ENCODE measurements at places on chromosomes 12 and 14.

GRCh38 chr12:101231636-101232035 is 21.6 kb upstream of the SLC5A8 start:
- no peak for DNase-seq

DNA sequence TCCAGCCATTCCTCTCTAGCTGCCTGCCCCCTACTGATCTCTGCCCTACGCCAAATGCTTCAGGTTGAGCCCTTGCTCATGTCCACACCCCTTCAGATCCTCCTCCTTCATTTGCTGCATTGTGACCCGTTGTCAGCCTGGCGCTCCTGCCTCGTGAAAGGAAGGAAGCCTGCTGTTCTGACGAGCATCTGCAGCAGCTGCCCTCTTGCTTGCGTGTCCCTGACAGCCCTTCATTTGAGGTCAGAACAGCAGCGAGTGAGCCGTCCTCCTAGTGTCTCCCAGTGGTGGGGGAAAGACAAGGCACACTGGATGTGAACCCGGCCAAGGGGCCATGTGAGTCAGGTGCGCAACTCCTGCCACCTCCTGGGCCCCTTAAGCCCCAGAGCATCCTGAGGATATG is 3.0 kb upstream of the PIANP start:
- DNase-seq = no peak

DNA sequence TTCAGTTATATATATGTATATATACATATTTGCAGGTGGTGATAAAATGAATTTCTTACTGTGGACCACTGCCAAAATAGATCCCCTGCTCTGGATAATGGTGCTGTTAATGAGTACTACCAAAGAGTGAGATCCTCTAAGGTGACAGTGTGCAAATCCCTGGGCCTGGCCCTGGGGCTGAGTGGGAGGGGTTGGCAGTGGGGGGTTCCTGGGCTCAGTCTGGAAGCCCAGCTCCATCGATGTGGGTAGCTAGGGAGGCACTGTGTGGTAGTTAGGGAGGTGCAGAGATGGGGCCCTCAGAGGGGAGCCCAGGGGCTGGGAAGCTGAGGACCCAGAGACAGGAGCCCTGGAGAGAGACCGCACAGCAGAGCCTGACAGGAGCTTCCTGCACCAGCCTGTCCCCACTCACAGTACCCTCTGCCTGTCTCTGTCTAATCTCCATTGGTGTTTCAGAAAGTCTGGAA is 9.1 kb downstream of the KRT8 start:
- no peak for DNase-seq

GRCh38 chr12:68235576-68235975 is 10.0 kb upstream of the IL26 start:
- no peak for DNase-seq

DNA sequence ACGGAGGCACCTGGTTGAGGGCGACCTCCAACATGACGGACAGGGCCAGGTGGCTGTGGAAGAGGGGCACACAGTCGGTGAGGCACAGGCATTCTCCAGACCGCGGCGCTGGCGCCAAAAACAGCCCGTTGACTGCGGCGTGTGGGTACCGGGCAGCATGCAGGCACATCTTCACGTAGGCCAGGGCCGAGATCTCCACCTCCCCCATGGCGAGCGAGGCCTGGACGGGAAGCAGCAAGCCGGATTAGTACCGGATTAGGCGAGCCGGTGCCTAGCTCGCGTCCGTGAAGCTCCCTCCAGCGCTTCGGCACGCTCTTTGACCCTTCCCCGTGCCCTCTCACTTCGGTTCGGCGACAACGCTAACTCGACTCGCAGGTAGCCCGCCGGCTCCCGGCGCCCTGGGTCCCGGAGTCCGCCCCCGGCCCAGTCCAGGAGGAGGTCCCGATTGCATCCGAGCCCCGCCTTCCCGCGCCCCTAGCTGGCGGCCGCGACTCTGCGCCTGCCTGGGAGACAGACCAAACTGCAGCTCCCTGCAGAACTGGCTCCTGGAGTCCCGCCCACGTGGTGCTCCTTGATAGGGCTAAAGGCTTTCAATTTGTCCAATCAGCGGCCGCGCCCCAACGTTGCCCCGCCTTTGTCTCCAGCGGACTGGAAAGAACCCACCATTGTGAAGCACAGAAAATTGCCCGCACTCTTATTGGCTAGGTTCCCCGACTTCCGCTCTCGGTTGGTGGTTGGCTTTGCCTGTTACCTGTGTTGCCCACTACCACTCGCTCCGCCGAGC is at the start of gene EMC9:
TSS of gene EMC9 (minus strand) at position 495 of the 784 bp plus-strand sequence. CDS start at position 208, 287 bp downstream.
- DNase-seq = peak; percentile 97

DNA sequence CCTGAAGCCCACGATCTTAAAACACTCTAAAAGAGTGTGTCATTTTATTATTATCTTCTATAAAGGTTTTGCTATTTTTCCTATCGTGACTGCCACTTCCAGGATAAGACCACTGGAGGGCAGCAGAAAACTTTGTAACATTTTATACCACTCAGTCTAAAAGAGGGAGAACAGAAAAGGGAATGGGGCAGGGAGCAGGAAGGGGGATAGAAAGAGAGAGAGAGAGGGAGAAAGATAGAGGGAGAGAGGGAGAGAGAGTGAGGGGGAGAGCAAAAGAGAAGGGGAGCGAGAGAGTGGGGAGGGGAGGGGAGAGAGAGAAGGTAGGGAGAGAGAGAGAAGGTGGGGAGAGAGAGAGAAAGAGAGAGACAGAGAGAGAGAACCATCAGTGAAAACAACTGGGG is 2.0 kb upstream of the ART4 start:
- DNase-seq = peak; percentile 36

DNA sequence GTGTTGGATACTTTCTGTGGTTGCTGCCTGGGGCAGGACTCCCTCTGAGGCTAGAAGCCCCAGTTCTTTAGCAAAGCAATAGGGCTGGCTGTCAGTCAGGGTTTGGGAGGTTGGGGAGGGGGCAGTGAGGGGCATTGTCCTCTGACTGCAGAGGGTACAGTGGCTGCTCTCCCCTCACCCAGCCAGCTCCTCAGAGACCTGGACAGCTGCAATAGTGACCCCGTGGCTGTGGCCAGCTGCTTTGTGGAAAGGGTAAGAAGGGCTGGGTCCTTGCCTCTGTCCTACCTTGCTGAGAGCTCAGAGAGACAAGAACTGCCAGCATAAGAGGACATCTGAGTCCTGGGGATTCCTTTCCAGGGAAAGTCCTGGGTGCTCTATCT is 25.8 kb downstream of the PLEKHG3 start:
- DNase-seq = no peak

- DNase-seq = no peak
Observed at GRCh38 chr12:29773076-29773475, 10.7 kb downstream of the TMTC1 start.

DNA sequence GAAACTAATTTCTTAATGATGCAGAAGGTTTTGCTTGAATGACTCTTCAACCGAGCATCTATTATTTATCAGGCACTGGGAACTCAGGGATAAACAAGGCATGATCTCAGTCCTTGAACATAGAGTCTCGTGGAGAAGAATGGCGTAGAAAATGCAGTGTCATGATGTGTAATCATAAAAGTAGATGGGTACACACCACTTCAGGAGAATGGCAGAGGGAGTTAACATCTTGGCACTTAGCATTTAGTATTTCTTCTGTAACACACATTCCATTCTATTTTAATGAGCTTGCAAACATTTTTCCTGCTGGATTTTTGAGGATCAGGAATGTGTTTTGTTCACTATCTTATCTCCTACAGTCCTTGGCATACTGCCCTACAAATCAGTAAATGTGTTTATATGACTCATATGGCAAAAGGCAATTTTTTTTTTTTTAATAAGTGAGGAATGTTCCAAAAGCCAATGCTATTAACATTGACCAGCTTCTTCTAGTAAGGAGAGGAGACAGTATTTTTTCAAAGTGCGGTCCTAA is 3.8 kb downstream of the TXNRD1 start:
- DNase-seq = no peak

DNA sequence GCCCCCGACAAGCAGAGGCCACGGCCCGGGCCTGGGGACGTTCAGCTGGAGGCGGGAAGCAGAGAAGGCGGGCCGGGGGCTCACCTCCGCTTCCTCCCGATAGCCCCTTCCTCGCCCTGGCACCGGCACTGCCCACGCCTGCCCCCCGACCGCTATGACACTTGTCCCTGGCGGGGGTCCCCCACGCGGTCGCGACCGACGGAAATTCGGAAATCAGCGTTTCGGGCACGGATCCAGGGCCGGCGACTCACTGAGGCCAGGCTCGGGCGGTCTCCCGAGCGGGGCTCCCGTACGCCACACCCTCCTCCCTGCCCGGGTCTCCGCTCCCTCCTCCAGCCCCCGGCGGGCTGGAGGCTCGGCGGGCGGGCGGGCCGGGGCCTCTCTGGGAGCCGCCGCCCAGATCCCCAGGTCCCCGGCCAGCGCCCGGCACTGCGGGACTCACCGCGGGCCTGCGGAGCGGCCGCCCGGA is 581 bp downstream of the PITPNM2 start:
- DNase-seq = peak; percentile 20

DNA sequence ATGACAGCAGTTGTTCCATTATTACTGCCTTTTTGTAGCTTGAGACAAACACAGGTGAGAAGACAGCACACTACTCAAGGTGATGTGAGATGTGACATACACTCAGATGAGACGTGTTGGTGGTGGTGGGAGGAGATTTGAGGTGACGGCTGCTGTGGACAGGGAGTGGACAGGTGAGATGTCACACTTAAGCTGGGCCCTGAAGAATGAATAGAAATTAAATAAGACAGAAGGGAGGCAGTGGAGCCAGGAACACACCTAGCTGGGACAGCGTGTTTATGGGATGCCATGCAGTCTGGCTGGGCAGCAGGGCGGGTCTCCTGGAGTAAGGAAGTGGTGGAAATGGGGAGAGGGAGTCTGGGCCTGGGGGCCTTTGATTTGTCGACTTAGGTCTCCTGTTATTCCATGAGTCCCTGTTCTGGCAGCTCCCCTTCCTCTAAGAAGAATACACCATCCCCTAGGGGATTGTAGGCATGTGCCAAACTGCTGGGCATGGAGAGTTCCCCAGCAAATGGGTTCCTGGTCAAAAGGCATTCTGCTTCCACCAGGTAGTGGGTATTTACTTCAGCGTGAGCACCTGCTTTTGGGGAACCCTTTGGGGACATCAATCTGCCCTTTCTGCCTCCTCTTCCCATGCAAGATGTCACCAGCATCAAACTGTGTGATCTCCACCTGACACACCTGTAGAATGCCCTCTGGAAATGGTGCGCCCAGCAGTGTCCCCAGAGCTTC is 71.2 kb upstream of the ESRRB start:
- DNase-seq = no peak

GRCh38 chr14:73633116-73634010 is 11.4 kb upstream of the DNAL1 start:
- peak; percentile 62 for DNase-seq

GRCh38 chr14:65137648-65138307 is 35.5 kb upstream of the MAX start:
- no peak for DNase-seq

DNA sequence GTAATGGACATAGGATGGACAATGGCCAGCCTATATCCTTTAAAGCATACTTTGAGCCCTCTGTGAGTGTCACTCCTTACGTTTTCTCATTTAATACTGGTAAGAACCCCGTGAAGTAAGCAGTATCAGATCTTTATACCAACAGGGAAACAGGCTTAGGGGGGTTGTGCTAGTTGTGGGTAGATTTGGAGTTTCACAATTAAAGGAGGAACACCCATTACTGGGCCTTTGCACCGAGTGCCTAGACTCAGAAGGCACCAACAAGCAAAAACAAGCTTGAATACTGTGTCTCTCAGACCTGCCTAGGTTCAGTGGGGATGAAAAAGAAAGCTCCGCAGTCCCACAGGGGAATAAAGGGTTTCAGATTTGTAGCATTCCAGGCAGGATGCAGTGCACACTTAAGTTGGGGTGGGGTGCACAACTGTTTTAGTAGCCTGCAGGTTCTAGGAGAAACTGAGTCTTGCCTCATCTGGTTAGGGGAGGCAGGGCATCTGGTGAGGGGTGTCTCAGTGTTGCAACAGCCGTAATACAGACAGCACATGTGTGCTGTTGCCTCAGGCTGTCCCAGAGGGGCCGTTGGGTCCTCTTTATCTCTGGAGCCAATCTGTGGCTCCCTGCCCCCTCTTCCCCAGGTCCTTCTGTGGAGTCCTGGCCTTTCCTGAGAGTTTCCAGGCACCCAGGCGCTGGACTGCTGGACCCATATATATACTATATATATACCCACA is 51.2 kb downstream of the IRAK3 start:
- DNase-seq = no peak

DNA sequence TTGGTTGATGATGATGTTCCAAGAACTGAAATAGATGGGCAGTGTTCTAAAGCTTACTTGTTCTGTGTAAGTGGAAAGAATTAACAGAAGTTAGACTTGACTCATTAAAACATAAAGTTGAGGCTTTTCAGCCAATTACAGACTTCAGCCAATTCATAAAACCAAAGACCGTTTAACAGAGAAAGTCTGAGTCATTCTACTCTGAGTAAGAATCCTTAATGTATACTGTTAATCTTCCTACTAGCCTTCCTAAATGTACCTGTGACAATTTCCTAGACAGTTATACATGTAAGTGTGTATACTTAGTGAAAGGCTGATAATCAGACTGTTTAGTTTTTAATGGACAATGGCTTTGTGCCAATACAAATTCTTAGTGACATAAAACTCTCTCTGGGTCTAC is 681.0 kb downstream of the RPL10L start:
- DNase-seq = no peak

DNA sequence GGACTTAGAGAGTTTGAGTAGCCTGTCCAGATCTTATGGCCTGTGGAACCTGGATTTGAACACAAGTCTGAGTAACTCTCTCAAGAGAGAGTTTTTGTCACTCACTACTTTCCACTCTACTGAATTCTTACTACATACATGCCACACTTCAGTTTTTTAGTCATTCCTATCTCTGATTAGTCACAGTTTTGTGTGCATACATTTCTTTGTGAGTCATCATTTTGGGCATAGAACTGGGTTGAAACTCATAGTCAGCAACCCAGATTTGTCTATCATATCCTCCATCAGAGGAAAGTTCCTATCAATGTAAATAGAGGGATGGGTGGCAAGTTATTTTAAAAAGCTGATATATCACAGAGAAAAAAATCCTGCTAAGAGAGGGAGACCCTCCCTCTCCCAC is 42.9 kb downstream of the FLRT2 start:
- no peak for DNase-seq

GRCh38 chr12:104204690-104205480 is 10.7 kb upstream of the TXNRD1 start:
- no peak for DNase-seq

DNA sequence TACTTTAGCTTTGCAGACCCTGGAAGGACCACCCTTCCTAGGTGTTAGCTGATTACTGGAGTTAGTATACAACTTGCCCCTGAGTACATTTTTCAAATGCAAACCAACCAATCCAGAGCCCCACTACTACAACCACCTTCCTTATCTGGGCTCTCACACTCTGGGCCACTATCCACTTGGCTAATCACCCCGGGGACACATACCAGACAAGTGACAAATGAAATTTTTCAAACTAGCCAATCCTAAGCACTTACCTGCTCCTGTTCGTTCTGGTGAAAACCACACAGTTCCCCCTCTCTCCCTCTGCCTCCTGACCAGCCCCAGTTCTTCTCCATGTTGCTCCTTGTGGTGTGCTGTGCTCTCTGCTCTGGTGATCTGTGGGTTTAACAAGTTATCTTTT is 140.4 kb downstream of the CNTN1 start:
- no peak for DNase-seq

DNA sequence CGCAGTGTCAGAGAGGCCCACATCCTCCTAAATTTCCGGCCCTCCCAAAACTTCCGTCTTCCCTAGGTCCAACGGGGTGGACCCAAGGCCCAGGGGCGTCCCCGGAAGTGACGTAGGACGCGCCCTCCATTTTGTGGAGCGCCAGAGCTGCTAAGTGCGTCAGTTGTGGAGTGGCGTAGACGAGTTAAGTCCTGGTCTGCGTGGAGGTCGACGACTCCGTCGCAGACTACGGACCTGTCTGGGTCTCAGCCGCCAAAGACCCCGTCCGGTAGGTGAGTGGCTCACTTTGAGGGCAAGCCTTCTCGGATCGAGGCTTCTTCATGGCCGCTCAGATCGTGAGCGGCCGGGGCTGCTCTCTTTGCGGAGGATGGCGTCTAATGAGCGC is at the start of gene SRSF5:
TSS of gene SRSF5 (plus strand) at position 159 of the 385 bp plus-strand sequence. CDS start 1,015 bp downstream, outside the sequence.
- peak; percentile 84 for DNase-seq
